ENCODE measurements at places on chromosomes 2 and 18.

GRCh38 chr2:235747786-235748091, 253.9 kb downstream of the AGAP1 start:
- DNase-seq, result no peak

- DNase-seq, result no peak
Measured at GRCh38 chr2:17877811-17878280, 621 bp upstream of the KCNS3 start.

DNA sequence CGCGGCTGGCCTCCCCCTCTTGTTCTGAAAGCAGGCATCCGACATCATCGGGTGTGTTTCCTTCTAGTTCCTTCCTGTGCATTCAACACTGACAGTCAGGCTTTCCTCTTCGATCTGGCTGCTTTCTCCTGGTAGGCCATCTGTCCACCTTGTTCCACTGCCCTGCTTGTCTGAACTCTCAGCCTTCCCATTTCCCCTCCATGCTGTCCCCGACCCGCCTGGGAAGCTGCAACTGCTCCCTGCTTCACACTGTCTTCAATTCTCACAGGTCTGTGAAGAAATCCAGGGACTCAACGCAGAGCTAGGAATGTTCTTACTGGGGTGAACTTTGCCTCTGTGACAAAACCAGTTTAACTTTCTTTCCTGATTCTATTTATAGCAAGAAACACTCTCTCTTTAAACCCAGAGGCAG, 43.0 kb downstream of the KIF3C start:
- no peak for DNase-seq

DNA sequence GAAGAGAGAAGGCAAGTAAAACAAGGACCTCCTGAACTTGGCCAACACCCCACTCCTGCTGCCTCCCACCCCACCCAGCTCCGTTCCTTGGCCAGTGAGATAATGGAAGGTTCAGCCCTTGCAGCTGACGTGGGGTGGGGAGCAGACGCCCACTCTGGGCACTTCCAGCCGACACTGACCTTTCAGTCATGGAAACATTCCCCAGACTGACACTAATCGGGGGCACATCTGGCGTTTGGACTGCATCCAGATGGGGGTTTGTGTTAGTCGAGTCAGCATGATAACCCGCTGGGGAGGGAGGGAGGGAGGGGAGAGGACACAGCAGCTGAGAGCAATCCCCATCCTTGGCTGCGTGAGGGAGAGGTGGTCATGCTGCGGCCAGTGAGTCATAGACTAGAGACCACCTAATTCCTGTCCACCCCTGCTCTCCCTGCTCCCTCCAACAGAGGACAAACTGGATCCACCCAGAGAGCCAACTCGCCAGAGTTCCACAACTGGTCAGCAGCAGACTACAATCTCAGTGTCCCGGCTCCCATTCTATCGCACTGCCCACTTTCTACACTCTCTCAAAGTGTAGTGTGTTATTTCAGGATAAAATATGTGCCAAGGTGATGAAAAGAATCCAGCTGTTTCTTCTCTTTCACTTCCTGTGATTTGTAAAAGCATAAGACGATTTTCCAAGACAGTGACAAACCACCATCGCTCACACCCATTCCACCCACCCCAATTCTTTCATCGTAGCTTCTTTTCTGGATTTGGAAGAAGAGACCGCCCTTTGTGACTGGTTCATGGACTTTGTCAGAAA, 115.4 kb upstream of the PKDCC start:
- no peak for DNase-seq

DNA sequence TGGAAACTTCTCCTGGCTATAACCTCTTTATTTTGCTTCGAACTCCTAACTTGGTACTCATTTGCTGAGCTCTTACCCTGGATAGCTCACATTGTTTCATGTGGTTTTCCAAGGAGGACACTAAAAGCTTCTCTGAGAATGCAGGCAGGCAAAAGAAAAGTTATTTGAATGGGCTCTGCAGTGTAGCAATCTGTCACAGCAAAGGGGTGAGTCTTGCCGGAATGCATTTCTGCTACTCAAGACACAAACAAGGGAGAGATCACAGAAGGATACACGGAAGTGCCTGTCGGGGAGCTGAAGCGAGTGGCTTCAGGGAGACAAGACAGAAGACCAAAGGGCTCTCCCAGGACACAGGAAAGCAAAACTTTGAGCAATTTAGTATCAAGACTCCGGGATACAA, 265.4 kb downstream of the SS18 start:
- DNase-seq, result no peak

GRCh38 chr18:159037-159652, 788 bp downstream of the USP14 start:
- DNase-seq, result no peak

GRCh38 chr18:48066225-48066652, 135.8 kb upstream of the SMAD2 start:
- no peak for DNase-seq

DNA sequence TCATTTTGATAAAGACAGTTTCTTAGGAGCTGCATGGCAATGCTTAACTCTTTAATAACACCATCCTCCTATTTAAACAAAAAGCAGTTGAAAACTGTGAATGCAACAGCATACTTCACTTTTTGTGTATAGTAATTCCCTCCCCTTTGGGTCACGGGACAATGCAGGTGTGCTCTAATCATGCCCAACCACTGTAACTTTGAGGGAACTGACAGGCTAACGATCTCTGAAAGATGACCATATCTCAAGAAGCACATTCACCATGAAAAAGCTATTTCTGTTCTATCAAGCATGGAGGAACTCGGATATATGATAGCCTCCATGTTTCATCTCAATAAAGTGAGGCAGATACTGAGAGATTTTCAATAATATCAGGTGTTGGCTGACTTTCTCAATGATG, 81.1 kb upstream of the CD226 start:
- no peak for DNase-seq

GRCh38 chr2:56177420-56178220, 6.2 kb upstream of the CCDC85A start:
- DNase-seq, result no peak

Data from activated CD8-positive, alpha-beta memory T cell treated with anti-CD3 and anti-CD28 coated beads for 1 hour (primary cell).